ENCODE measurements at places on chromosomes 11 and 22.

- no peak for DNase-seq
These were observed 515.1 kb downstream of the BRD1 start for GRCh38 chr22:49312601-49313000.

GRCh38 chr11:80598905-80599304, 1158.1 kb upstream of the TENM4 start:
- no peak for DNase-seq

- DNase-seq = no peak
These were observed 1.4 kb upstream of the LHFPL7 start for GRCh38 chr22:24947881-24948280.

DNA sequence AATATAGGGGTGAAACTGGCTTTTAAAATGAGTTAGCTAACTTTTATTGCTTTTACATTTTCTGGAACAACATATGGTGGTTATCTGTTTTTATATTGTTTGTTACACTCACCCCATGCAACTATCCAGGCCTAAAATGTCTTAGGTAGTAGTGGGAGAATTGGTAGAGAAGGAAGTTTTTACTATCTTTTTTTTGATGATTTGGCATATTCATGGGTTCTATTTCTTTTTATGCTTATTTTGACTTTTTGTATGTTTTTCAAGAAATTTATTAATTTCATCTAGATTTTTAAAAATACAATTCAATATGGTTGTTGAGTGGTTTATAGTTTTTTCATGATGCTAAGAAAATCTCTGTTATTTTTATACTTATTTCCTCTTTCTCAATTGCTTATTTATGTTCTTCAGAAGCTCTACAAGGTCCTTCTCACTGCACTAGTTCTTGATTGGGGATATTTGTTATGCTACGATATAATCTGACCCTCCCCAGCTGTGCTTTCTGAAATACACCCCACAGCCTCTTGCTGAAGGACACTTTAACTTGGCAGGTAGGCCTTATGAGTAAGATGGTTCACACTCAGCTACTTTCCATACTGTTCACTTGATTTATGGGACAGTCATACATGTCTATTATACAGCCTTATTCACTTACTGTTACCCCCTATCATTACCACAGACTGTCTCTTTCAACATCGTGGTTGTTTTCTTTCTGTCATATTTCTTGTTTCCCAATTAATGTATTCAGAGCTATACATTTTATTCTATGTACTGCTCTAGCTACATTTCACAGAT, 431.2 kb downstream of the METTL15 start:
- DNase-seq = no peak

DNA sequence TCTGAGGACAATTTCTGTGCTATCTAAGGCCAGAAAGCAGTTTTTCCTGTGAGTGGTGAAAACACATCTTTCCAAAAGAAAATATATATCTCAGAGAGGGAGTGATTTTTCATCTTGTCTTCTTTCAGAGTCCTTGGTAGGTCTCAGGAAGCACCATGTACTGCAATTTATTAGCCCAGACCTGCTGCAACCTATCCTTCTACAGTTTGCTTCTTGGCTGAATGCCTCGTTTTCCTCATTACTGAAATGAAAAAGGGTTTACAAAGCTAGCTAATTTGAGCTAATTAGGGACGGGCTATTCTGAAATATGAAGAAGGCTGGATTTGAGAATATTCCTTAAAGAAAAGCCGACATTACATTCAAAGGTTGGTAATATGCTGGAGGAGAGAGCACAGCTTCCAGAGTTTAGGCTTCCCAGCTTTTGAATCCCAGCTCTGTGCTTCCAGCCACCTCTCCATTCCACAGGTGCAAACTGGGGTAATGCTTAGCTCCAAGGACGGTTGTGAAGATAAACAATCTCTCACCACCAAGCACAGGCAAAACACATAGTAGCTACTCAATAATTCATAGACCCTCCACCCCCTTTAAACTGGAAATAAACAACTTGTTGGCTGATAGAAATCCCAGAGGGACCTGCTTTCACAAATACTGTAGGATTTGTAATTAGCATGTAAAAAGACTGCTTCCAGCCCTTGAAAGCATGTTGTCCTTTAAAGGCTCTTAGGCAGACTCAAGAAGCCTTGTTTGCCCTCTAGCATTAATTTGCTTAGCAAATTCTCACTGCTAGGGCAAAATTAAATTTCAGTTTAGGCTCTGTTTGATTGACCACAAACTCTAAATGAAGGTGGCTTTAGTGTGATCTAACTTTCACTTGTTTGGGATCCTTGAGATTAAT, 24.5 kb upstream of the SESN3 start:
- no peak for DNase-seq

- no peak for DNase-seq
These were observed 41.3 kb downstream of the POU2F3 start for GRCh38 chr11:120281143-120281795.
